Colonic mucosa (tissue), 4 donors: ENCODE measurements at places on chromosomes 3 and 15. TPM values are rescaled to one million over a fixed set of nuclear protein-coding genes. Genes with fewer than 3 reads are reported as not detected.

Gene ALG1L2
- 1.6 TPM for total RNA-seq

Gene MYZAP
- 11.7 TPM for total RNA-seq

Gene ITGA11
- total RNA-seq: 2.4 TPM

Gene DLEC1
- total RNA-seq: 0.56 TPM

Gene ARHGEF3
- total RNA-seq: 10.2 TPM

DNA sequence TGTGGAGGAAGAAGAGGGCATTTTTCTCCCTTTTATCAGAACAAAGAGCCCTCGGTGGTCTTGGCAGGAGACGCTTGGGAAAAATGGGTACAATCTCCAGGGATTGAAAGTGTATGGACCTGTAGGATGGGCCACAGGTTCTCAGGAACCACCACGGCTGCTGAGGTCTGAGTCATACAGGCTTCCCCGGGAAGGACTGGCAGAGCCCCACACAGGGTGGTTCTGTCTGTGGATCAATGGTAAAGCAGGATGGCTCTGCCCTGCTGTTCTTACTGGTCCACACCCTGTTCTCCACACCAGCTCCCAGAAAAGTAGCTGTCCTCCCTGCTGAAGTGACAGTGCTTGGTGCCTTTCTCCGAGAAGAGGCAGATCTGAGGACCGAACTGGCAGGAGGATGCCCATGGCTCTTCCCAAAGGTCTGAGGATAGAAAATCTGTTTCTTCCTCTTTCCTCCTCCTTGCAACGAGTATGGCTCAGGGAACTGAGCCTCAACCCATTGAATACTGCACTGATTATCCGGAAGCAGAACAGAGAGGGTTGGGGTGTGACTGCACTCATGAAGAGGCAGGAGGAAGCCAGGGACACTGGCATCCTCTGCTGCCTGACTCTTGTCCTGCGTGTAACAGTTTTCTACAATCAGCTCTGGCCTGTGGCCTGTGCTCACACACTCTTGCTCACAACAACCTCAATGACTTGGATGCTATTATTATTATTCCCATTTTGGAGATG, 39.0 kb downstream of the KIF9 start:
- no peaks in the 10 kb centered on the region for H3K4me1 ChIP-seq
- no peaks in the 10 kb centered on the region for H3K36me3 ChIP-seq
- no peak for DNase-seq
- no peaks in the 10 kb centered on the region for H3K27me3 ChIP-seq
- no peak overlapping the region for H3K4me3 ChIP-seq

- no peak overlapping the region for H3K27ac ChIP-seq
- H3K27me3 ChIP-seq: no peaks in the 10 kb centered on the region
- DNase-seq: no peak
- no peaks in the 10 kb centered on the region for H3K36me3 ChIP-seq
- no peak overlapping the region for H3K4me3 ChIP-seq
Measured at GRCh38 chr3:134291319-134292254, 40.9 kb upstream of the RYK start.

DNA sequence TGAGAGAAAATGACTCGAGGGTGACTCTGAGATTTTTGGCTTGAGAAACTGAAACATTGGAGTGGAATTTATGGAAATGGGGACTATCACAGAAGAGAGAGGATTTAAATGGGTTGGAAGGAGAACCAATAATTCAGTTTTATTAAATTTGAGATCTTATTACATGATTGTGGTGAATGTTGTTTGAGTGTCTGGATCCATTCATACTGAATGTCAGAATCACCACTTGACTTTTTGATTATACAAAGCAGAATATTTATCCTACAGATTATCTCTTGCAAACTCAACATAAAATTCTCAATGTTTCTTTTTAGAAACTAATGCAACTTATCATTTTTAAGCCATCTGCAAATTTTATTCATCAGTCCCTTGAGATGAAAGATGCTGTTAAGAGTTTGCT, 332.8 kb downstream of the CNTN3 start:
- no peaks in the 10 kb centered on the region for H3K27me3 ChIP-seq
- H3K27ac ChIP-seq: no peak overlapping the region
- no peaks in the 10 kb centered on the region for H3K36me3 ChIP-seq
- no peak for DNase-seq

- DNase-seq: peak; percentile 94
- no peak overlapping the region for H3K4me3 ChIP-seq
- H3K27ac ChIP-seq: peak overlapping the region; percentile 82
- H3K27me3 ChIP-seq: no peaks in the 10 kb centered on the region
- H3K36me3 ChIP-seq: no peaks in the 10 kb centered on the region
- H3K4me1 ChIP-seq: peaks cover 25% of the 10 kb centered on the region
Measured at GRCh38 chr15:59299929-59300617, 72.6 kb downstream of the MYO1E start.

DNA sequence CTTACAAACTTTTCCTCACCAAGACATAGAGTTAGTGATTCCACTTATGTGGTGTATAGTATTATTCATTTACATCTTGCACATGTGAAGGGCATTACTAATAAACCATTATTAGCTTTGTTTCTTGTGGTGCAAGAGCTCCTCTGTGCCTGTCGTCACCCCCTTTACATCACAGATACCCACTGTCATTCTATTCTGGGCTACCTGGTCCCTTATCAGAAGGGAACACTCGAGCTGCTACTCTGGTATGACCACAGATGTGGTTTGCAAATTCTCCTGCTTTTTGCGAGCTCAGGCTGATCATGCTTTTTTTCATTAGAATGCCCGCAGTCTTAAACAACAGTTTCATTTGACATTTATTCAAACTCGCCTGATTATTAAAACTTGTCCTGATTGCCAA, 13.9 kb upstream of the SENP2 start:
- no peaks in the 10 kb centered on the region for H3K4me1 ChIP-seq
- no peaks in the 10 kb centered on the region for H3K27me3 ChIP-seq
- H3K4me3 ChIP-seq: no peak overlapping the region
- no peaks in the 10 kb centered on the region for H3K36me3 ChIP-seq
- H3K27ac ChIP-seq: no peak overlapping the region

GRCh38 chr3:142000325-142000870, 124.0 kb downstream of the ATP1B3 start:
- H3K27ac ChIP-seq: no peak overlapping the region
- no peak overlapping the region for H3K4me3 ChIP-seq
- H3K27me3 ChIP-seq: no peaks in the 10 kb centered on the region
- no peak for DNase-seq
- no peaks in the 10 kb centered on the region for H3K4me1 ChIP-seq

DNA sequence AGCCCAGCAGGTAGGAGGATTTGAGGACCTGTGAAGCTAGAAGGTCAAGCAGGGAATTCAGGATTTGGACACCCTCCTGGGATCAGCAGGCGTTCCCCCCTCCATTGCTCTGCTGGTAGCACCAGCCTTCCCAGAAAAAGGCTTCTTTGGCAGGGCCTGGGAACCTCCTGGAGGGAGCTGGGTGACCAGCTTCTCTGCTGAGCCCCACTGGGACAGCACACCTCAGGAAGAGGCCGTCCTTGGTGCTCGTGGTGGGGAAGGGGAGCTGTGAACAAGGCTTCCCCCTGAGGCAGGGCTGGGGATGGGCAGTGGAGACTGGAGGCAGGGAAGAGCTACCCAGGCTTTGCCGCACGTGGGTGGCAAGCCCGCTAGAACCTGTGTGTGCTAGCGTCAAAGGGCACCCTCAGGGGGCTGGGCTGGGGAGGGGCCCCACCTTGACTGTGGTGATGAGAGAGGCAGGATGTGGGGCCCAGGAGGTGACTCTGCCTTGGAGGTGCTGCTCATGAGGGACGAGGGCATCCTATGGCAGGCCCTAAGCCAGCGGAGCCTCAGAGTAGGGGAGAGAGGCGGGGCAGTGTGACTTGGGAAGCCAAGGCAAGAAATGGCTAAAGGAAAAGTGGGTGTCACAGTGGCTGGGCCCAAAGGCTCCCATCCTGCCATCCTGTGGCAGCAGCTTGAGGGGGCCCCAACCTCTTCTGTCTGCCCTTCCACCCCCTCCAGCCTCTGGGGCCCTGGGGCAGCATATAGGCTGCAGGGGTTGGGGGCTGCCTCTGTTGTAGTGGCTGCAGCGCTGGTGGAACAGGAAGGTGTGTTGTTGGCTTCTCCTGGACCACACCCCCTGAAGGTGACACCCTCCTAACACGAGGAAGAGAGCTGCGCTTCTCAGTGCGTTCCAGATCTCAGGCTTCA, 20.7 kb downstream of the KLF13 start:
- H3K4me1 ChIP-seq: peaks cover 44% of the 10 kb centered on the region
- no peaks in the 10 kb centered on the region for H3K27me3 ChIP-seq
- peak overlapping the region; percentile 72 for H3K27ac ChIP-seq
- H3K4me3 ChIP-seq: no peak overlapping the region

DNA sequence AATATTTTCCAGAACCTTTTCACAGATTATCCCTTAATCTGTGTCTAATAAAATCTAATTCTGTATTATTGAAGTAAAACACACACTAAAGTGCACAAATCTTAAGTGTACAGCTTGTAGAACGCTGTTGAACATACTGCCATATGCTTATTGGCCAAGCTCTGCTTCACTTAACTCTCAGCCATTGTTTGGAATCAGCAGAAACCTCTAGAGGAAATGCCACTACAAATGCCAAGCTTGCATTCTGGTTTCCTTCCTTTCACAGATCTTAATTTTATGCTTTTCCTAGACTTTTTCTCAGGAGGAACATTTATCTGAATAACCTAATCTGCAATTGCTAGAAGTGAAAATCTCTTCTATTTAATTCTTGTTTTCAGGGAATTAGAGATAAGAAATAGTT, 10.1 kb downstream of the MNS1 start:
- no peaks in the 10 kb centered on the region for H3K36me3 ChIP-seq
- no peak overlapping the region for H3K27ac ChIP-seq
- no peak for DNase-seq
- no peaks in the 10 kb centered on the region for H3K27me3 ChIP-seq
- H3K4me1 ChIP-seq: no peaks in the 10 kb centered on the region
